ENCODE measurements at places on chromosomes 7 and 10.

DNA sequence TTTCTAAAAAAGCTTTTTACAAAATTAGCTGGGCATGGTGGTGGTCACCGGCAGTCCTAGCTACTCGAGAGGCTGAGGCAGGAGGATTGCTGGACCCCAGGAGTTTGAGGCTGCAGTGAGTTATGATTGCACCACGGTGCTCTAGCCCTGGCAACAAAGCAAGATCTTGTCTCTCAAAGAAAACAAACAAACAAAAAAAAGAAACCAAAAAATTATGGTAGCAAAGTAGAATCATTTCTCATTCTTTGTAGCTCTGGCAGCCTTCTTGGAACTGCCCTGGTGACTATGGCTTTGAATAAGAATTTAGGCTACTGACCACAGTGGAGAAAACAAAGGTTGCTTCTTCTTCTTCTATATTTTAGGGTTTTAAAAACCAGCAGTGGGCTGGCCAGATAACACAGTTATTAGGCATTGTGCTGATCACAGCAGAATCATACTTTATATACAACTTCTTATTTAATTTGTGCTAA, 41.9 kb upstream of the PRKAR2B start:
- DNase-seq: no peak

DNA sequence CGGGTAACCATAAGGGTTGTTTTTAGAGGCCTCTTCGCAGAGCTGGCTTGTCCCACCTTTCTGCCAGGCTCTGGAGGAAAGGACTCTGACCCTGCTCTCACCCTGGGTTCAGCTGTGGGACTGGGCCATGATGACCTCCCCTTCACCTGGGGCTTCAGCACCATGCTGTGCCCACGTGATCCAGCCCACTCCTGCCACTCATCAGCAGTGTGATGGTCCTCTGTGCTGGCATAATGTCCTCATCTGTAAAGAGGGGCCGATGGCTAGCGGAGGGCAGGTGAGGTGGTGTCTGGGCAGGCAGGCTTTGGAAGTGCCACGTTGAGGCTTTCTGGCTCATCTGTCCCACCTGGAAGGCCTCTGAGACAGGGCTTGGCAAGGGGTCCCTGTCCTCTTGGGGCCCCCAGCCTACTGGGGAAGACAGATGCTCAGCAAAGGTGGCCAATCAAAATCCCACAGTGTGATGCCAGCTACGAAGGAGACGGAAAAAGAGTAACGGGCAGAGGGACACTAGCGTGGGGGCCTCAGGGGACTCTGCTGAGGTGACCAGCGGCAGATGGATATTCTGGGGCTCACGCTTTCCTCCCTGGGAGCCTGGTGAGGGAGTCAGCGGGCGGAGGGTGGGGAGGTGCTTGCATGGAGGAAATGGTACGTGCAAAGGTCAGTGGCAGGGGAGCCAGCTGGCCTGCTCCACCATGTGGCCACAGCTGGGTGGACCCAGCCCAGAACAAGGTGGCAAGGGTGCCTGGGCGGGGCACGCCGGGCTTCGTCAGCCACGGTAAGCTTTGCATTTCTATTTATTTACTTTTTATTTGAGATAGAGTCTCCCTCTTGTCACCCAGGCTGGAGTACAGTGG, 5.4 kb downstream of the LRWD1 start:
- DNase-seq: no peak

GRCh38 chr10:61627266-61627665, 35.5 kb upstream of the CABCOCO1 start:
- no peak for DNase-seq

- DNase-seq: no peak
Observed at GRCh38 chr10:5504146-5505072, 5.0 kb upstream of the CALML5 start.

GRCh38 chr10:76040107-76040829, 608.8 kb downstream of the LRMDA start:
- no peak for DNase-seq

- no peak for DNase-seq
Observed at GRCh38 chr7:50723173-50723572, 59.5 kb downstream of the GRB10 start.

All from renal cortical epithelial cell (primary cell).